ENCODE measurements at places on chromosomes 6 and 20. TPM values are rescaled to one million over a fixed set of nuclear protein-coding genes. Genes with fewer than 3 reads are reported as not detected.

DNA sequence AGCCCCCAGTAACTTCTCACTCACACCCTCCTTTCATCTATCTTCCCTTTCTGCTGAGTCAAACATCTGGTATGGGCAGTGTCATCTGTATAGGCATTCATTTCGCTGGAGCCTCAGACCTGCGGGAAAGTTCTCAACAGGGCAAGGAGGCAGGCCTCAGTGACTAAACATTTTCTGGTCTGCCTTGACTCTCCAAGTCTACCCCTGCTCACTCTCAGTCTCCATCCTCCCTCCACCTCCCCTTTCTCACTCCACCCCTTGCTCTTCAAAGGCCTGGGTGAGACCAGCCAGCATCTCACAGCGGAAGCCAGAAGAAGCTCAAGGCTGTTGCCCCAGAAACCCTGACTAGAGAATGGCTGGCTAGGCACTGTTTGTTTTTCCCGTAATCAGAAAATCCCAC is 105.0 kb upstream of the BEND6 start:
- no peaks in the 10 kb centered on the region for H3K36me3 ChIP-seq
- H3K4me3 ChIP-seq, result no peak overlapping the region
- H3K4me1 ChIP-seq, result peaks cover 28% of the 10 kb centered on the region
- H3K27ac ChIP-seq, result no peak overlapping the region
- no peak for DNase-seq

BANF2 gene
- total RNA-seq, result not detected

KCNB1 gene
- total RNA-seq, result 32.3 TPM

- H3K27me3 ChIP-seq, result peaks cover 21% of the 10 kb centered on the region
- H3K36me3 ChIP-seq, result no peaks in the 10 kb centered on the region
- DNase-seq, result no peak
- H3K4me3 ChIP-seq, result no peak overlapping the region
- H3K4me1 ChIP-seq, result peaks cover 13% of the 10 kb centered on the region
- no peak overlapping the region for H3K27ac ChIP-seq
Measured at GRCh38 chr6:12748411-12748810, 31.8 kb downstream of the PHACTR1 start.

DNA sequence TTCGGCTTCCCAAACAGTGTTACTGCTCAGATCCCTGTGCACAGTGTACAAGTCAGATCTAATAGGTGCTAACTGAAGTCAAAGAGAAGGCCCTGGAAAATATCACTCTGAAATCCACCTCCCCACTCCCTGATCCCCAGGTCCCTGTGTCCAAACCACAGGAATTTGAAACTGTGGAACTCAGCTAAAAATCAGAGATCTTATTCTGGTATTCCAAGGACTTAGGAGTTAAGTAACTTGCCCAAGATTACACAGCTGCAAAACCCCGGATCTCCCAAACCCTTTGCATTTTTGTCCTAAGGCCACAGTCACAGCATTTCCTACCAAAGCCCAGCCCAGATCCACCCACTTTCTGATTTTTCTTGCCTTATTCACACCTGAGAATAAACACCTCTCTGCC is 32.3 kb upstream of the SLC23A2 start:
- H3K27ac ChIP-seq, result no peak overlapping the region
- H3K4me1 ChIP-seq, result no peaks in the 10 kb centered on the region
- H3K36me3 ChIP-seq, result no peaks in the 10 kb centered on the region
- no peaks in the 10 kb centered on the region for H3K27me3 ChIP-seq
